ENCODE measurements at places on chromosomes 6 and 20.

- DNase-seq = no peak
Measured at GRCh38 chr20:40173872-40174271, 515.2 kb downstream of the MAFB start.

- DNase-seq = peak; percentile 77
Measured at GRCh38 chr6:111087871-111088667, 766 bp downstream of the SLC16A10 start.

DNA sequence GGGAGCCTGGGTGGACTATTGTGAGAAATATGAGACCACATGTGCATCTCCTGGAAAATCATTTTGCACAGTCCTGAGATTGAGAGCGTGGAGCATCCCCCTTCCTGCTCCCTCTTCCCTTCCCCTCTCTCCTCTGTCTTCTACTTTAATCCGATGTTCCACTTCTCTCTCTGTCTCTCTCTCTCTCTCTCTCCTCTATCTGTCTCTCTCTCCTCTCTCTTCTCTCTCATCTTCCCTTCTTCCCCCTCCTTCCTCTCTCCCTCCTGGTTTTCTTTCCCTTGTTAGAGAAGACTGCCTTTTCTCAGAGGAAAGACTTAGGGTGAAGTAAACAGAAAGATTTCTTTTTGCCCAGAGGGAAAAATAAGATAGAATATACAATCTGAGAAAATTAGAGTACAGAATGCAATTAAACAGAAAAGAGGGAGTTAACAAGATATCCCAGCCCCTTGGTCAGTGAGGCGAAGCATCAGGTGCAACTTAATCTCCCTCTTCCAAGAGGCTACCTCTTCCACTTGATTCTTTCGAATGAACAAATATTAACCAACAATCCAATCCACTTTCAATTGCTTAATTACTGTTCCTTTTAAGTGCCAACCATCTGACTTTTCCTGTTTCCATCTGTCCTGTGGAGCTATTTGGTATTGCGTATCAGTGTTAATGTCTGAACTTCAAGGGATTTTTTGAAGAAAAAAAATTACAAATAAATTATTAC, 14.6 kb downstream of the KHDC1 start:
- no peak for DNase-seq

- DNase-seq = no peak
Measured at GRCh38 chr20:59585714-59586409, 18.5 kb upstream of the PHACTR3 start.

GRCh38 chr20:50477239-50477872, 32.8 kb upstream of the PTPN1 start:
- DNase-seq = no peak

Measured in activated CD4-positive, alpha-beta T cell treated with anti-CD3 and anti-CD28 coated beads for 48 hours (primary cell).